ENCODE measurements at places on chromosomes 3 and 15.

GRCh38 chr3:190514413-190515153 is 698 bp downstream of the IL1RAP start:
- DNase-seq = peak; percentile 63

GRCh38 chr3:196585044-196585757 is 16.7 kb downstream of the FBXO45 start:
- no peak for DNase-seq

GRCh38 chr3:43688245-43688650 is 2.5 kb upstream of the ABHD5 start:
- peak; percentile 19 for DNase-seq

DNA sequence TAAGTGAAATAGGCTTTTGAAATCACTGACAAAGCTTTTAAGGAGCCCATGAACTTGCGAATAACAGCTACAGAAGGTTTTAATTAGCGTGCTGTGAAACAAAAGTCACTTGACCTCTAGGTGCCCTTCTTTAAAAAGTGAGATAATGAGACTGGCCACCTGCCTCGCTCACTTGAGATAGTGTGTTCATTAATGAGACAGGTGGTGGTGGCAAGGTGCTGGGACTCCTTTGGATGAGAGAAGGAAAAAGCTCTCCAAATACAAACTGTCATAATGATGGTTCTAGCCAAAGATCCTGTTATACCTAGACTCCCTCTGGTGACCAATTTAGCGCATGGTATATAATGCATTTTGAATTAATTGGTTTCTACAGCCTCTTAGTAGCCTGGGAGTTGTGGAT is 22.7 kb upstream of the IREB2 start:
- peak; percentile 41 for DNase-seq

Measured in dermis blood vessel endothelial cell (primary cell).